ENCODE measurements at places on chromosomes 11 and 22.
A peak's percentile ranks its signal among the peaks of the same experiment; 100 is the strongest.

GRCh38 chr22:43891360-43892182 lies at the start of gene PNPLA5:
PNPLA5 (minus strand) TSS chr22:43892013; CDS start chr22:43891880, 133 bp downstream.
- DNase-seq, result peak; percentile 69

DNA sequence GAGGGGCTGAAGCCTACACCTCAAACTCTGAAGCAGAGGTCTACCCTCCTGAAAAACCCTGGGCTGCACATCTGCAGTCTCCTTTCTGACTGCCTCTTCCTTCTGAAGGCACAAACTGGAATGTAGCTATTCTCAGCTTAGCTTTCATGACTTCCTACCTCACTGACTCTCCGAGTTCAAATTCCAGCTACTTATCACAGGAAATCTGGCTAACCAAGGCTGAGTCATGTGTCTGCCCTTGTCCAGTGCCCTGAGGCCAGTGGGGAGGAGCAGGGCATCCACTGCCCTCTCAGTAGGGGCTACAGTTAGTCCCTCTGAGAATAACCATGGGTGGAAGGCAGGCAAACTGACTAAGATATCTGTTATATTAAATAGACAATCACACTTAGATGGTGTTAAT lies 29.2 kb downstream of the PDGFD start:
- DNase-seq, result no peak

DNA sequence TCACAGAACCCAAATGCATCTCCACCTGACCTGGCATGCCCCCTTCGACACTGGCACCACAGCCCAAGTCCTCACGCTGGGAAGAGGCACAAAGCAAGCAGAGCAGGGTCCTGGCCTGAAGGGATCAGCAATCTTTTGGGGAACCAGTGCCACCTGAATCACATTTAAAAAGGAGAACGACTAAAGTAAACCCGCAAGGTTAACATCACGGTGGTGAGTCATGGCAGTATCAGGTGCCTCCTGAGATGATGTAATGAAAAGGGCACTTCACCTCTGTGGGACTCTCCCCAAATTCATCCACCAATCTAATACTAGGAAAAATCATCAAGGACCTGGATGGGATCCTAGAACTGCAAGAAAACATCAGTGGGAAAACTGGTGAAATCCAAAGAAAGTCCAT lies 44.9 kb downstream of the PACSIN2 start:
- no peak for DNase-seq

GRCh38 chr11:92855607-92856405 lies 113.6 kb upstream of the MTNR1B start:
- DNase-seq, result no peak

- DNase-seq, result no peak
Observed at GRCh38 chr11:69588270-69588669, 52.7 kb upstream of the CCND1 start.

Data from head of caudate nucleus (tissue), 42 donors.